Progenitor cell of endocrine pancreas (in vitro differentiated cells): ENCODE measurements at places on chromosomes 1 and 21. TPM values are rescaled to one million over a fixed set of nuclear protein-coding genes. Genes with fewer than 3 reads are reported as not detected.

Gene S100A5
- not detected in 2 replicates for total RNA-seq

Gene BMP8B
- 0.75 and 0.91 TPM in 2 replicates for total RNA-seq

Gene FAAH
- 36.6 and 38.6 TPM in 2 replicates for total RNA-seq

- no peak for DNase-seq
Observed at GRCh38 chr21:25967901-25968438, 202.6 kb downstream of the APP start.

GRCh38 chr1:198156111-198156744 lies 570 bp upstream of the NEK7 start:
- DNase-seq = peak; percentile 35

DNA sequence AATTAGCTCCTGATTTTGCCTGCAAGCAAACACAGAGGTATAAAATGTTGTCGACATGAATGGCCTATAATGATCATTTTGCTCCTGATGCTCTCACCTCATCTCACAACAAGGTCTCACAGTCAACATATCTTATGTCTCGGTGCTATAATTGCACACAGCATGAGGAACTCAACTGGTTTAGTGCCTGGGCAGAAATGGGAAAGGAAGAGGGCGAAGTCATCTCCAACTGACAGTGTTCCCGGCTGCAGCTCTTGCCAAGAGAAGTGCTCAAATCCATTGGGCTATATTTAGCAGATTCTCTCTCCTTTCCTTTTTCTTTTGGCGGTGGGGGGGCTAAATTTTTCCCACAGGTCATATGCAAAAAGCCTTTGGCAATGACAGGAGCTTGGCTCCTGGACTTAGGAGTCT lies 53.0 kb downstream of the SLC45A1 start:
- no peak for DNase-seq

- DNase-seq = no peak
Observed at GRCh38 chr21:42367367-42368165, 1.2 kb upstream of the TFF1 start.

- no peak for DNase-seq
Observed at GRCh38 chr1:27614625-27615344, 10.8 kb upstream of the AHDC1 start.
